B cell (primary cell): ENCODE measurements at places on chromosomes 7 and 10.

DNA sequence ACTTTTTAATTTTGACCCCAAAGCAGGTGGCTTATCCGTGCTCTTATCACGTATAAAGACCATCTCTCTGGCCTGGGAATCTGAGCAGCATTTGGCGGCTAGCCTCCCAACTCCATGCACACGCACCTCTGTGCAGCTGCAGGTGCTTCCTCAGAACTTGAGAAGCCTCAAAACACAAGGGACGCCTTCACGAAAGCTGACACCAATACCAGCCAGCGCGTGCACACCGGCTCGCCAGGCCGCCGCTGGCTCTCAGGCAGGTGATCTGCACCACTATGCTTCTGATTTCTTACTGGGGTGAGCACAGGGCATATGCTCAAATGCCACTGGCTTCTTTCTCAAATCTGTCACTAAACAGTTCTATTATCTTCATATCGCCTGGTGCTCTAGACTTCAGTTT is 145.0 kb downstream of the PARD3 start:
- no peak for DNase-seq

DNA sequence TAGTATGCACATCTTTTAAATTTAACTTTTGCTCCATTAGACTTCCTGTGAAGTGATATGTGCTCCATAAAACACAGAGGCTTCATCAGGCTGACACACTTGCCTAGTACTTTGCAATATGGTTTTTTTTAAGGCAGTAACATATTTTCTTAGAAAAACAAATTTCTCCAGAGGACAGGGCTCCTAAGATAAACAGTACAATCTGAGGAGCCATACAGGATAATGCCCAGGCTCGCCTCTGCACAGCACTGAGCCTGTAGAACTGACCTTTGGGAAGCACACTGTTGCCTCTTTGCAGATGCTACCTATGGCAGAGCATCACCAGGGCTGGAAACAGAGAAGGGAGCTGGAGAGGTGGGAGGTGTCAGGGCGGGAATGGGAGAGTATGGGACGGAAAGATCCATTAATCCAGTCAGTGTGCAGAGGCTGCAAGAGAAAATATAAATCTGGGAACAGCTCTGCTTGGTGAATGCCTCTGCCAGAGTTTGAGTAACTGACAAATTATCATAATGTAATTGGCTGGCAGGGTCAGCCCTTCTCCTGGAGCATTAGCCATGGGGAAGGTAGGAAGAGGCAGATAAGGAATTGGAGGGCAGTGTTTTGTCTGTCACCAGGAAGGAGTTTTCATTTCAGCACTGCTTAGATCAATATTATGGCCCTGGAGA is 132.3 kb downstream of the CREB5 start:
- no peak for DNase-seq

DNA sequence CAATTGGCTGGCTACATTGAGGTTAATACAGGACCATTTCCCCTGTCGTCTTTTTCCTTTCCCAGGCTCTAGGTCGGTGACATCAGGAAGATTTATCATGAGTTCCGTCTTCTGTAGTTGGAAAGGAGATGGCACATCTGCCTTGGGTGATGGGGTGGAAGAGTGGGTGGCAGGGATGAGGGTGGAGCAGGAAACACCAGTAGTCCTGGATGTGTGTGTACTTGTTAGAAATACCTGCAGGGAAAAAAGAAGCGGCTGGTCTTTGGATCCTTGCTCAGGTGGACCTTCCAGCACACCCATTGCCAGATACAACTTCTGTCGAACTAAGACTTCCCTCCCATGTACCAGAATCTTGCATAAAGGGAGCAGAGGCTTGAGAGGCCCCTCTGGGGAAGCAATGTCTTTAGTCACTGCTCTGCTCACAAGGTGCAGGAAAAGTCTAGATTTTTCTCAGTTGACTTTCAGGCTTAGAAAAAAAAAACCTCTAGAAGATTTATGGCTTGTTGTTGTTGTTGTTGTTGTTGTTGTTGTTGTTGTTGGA is 516.8 kb upstream of the GALNT17 start:
- no peak for DNase-seq

GRCh38 chr7:38903057-38903456 is 5.9 kb downstream of the VPS41 start:
- no peak for DNase-seq

GRCh38 chr10:3807928-3808496 is 23.0 kb upstream of the KLF6 start:
- DNase-seq = no peak
